SK-N-DZ (cell line): ENCODE measurements at places on chromosomes 1 and 21.

DNA sequence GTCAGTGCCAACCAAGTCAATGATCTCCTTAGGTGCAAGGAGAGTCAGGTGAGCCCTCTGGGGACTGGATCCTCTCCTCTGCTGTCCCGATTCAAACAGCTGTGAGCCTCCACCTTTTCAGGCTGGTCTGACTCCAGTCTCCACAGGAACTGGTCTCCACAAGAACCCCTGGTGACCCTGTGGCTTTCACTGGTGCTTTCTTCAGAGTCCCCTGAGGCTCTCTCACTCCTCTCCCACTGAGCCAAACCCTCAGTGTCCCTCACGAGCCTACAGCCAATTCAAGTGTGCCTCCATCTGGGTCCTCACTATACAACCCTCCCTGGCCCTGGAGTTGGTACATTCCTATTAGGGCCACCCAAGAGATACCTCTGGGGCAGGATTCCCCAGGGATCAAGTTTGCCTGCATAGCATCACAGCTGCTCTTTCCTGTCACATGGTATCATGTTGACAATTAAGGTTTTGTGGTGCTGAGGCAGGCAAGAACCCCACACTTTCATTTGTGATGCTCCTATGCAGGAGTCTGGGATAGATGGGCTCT lies 5.2 kb upstream of the NGF start:
- no peak for DNase-seq

DNA sequence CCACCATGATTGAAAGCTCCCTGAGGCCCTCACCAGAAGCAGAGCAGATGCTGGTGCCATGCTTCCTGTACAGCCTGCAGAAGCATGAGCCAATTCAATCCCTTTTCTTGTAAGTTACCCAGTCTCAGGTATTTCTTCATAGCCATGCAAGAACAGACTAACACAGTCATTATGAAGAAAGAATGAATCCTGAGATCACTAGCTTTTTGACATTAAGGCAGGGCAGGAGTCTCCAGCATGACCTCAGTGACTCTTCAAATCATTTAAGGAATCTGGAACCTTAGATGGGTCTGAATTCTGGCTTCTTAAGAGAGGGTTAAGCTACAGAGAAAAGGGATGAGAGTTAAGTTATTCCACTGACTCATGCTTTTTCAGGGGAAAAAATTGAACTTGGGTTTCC lies 79.0 kb downstream of the PTPN14 start:
- no peak for DNase-seq

DNA sequence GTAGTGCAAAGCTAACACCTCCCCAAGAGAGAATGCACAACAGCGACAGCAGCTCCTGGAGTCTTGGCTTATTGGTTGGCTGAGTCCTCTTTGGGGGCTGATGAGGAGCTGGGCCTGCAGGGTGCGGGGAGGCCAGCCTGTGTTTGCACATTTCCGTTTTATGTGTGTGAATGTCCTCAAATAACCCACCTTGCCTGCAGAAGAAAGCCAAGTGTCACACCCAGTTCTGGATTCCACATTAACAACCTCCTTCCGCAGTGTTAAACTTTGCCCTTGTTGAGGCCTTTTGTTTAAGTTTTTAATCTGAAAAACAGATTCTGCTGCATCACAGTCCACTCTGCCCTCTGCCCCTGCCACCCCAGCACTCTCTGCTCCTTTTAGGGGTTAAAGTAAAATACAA lies 274.5 kb downstream of the TM2D1 start:
- DNase-seq, result no peak

DNA sequence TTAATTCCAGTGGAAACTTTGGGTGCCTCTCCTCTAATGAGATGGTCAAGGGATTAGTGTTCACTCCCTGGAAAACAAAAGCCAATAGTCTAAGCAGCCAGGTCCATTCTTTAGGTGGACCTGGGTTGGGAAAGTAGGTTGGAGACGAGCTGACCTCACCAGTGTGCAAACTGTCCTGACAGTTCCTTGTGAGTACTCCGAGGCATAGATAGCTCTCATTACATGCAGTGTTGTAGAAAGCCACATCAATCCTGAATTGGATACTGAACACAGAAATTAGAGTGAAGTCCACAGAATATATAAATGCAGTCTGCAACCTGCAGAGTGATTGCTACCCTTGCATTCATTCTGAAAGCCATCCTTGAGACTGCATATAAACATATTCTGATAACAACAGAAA lies 675.1 kb upstream of the CXADR start:
- DNase-seq, result no peak

DNA sequence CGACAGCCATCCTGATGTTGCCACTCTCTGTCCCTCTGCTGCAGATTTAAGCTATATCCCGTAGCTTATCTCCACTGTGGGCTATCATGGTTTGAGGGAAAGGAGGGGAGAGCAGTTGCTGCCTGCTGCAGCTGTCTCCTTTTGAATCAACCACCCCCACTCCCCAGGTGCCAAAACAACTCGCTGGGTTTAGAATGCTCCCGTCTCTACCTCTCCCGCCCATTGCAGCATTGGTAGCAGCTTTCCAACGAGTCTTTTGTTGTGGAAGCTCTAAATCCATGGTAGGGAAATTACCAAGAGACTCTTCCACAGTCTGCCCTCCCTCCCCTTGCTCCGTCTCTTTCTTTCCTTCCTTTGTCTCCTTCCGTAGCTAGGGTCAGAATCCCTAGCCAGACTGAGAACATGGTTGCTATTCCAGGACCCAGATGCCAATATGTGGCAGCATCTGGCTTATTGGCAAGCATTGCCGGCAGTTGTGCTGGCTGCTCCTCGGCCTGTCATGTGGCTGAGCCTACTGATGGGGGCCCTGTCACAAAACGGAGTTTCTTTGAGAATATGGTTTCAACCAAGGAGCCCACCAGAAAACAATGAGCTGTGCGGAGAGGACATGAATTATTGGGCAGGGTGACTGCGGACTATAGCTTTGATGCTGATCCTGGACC lies 230.7 kb downstream of the RPS6KC1 start:
- DNase-seq, result no peak

DNA sequence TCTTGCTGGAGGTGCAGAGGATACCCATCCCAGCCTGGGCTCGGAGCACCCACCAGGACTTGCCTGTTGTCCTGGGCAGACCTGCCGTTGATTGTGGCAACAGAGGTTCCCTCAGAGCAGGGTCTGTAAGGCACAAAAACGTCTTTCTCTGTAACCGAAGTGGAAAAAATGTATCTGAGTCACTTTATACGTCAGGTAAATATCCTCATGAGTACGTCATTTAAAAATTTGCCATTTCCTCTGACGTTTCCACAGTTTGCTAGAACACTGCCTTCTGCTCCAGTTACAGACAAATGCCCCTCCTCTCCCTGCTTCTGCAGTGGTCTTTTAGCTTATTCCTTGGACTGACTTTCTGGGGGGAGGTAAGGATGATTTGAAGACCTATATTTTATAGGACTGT lies 326.8 kb downstream of the HHAT start:
- DNase-seq, result no peak

GRCh38 chr1:184788970-184789369 lies 34.3 kb upstream of the EDEM3 start:
- no peak for DNase-seq

DNA sequence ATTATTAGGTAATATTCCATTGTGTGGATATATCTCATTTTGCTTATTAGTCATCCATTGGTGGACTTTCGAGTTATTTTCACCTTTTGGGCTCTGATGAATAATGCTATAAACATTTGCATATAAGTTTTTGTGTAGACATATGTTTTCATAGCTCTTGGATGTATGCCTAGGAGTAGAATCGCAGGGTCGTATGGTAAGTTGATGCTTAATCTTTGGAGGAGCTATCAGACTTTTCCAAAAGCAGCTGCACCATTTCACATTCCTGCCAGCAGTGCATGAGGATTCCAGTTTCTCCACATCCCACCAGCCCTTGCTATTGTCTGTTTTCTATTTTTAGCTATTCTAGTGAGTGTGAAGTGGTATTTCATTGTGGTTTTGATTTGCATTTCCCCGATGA lies 120.3 kb upstream of the TMEM51 start:
- DNase-seq, result no peak

GRCh38 chr1:43861988-43862735 lies 71.4 kb upstream of the ARTN start:
- no peak for DNase-seq

DNA sequence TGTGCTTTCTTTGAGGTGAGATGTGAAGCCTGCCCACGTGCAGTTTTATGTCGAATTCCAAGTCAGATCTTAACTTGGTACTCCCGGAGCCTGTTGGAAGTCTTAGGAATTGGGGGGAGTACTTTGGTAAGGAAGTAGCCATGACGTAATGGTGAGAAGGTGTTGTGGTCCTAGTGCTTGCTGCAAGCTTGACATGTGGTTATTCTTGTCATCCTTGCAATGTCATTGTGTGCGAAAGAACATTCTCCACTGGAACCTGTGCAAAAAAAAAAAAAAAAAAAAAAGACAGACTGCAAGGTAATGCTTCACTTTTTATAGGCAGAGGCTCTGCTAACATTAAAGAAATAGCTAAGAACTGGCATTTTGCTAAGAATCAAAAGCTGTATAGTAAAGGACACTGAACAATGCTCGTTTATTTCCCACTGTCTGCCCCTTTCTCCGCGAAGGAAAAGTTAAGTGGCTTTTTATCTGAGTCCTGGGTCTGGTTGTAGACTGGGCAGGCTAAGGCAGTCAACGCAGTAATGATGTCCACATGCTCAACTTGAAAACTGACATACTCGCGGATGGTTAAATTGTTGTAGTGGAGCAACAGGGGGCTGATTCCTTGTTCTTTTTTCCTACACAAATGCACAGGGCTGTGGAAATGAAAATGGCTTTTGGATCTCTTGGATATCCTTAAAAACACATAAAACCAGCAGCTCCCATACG lies 2.1 kb downstream of the KAZN start:
- DNase-seq, result no peak

DNA sequence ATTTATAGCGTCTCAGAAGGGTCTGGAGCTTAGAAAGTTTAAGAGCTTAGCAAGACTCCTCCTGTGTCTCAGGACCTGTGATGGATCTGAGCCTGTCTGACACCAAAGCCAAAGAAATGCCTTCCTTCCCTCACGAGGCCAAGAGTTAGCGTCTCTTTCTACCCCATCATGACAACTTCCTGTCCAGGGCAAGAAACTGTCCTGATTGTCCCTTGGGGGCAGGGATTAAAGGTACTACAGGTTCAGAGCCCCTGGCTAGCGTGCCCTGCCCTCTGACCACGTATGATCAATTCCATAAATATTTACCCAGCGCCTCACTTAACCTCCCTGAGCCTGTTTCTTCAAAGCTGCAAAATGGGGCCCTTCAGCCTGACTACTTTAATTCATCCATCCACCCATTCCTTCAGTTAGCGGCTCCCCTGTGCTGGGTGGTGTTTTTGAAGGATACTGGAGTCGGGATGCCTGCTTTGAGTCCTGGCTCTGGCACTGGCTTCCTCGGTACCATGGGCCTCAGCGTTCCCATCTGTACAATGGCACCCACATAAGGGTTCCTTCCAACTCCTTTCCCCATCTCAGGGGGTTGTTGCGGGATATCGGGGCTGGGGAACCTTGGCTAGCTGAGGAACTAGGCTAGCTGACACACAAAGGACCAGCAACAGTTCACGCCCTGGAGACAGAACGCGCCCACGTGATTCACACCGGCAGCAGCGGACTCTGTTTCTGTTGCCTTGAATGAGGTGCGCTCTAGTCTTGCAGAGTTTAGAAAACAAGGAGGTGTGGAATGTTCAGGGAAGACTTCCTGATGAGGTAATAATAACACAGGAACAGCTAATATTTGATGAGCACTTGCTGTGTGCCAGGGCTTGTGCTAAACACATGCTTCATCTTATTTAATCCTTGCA lies 23.0 kb upstream of the EPHA2 start:
- no peak for DNase-seq
